ENCODE measurements at places on chromosomes 2 and 18.
A peak's percentile ranks its signal among the peaks of the same experiment; 100 is the strongest.

DNA sequence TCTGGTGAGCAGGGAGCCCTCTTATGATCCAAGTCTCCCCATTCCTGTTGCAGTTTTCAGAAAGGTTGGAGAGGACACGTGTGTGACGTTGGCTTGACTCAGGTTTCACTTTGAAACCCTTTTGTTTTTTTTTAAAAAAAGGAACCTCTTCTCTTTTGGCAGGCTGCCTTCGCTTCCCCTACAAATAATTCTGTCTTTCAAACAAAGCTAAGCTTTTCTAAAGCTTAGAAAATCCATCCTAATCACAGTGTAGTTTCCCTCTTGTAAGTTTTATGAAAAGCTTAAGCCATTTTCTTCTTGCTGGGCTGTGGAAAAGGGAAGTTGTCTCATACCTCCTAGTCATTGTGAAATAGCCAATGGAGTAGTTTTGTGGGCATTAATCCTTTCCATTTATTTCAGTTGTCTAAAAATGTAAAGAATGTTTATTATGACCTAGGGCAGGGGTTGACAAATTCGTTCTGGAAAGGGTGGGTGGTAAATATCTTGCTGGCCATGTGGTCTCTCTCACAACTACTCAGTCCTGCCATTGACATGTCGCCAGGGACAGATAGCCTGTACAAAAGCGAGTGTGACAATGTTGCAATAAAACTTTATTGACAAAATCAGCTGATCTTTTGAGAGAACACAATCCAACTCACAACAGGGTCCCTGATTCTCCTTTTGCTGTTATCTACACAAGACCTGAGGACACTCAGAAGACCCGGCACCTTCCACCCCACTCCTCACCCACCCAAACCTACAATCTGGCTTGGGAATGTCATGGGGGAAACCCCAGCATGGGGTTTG, 878.8 kb downstream of the RNF144A start:
- peak; percentile 54 for DNase-seq

DNA sequence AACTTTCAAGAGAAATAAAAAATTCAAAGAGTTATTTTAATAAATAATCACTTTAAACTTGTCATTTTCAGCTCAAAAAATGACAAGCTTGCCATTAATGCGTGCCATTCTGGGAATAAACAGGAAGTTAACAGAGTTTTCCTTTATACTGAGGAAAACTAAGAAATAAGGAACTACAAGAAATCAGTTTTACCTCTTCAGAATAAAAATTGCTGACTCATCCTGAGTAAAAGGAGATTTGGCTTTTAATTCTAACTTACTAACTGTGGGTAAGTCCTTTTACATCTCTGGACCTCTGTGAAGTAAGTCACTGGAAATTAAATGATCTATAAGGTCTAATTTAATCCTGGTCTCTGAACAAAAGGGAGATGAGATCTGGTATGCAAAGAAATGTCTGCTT, 16.1 kb downstream of the CEBPZ start:
- DNase-seq = no peak

DNA sequence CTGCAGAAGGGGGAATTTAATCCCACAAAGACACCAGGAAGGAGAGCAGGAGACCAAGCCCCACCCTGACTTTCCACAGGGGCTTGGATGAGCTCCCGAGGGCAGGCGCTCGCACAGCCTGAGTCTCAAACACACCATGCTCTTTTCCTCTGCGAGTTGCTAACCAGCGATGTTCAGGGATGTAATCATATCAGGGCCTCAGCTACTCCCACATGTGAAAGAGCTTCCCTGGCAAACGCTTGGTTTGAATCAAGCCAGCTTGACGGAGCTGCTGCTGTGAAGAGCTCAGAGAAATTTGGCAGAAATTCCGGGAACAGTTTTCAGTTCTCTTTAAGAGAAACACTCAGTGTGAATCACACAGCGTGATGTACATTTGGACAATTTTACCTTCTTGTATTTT, 385.8 kb downstream of the GALR1 start:
- no peak for DNase-seq

DNA sequence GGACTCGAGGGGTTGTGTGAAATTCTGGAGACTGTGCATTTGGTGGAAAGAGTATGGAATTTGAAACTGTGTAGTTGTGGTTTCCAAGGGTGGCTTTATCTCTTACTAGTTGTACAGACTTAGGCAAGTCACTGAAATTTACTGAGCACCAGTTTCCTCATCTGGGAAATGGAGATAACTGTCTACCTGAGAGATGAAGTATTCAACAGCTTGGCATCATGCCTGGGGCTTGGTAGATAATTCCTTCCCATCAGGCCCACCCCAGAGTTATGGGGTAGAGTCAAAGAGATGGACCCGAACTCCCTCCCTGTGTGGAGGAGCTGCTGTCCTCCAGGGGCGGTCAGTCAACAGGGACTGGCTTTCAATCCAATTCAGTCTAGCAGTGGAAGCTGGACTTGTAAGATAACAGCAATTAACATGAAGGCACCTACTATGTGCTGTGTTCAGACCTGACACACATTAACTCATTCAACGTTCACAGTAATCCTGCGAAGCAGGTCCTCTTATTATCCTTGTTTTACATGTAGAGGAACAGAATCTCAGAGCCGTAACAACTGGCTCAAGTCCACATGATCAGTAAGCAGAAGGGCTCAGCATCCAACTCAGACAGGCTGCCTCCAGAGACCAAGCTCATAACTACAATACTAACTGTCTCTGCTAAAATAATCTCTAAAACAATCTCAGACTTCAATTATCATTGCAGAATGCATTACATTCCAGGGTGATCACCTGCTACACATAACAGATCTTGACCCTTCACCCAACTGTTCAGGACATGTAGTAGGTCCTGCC, 432.1 kb downstream of the LPIN1 start:
- DNase-seq = no peak

DNA sequence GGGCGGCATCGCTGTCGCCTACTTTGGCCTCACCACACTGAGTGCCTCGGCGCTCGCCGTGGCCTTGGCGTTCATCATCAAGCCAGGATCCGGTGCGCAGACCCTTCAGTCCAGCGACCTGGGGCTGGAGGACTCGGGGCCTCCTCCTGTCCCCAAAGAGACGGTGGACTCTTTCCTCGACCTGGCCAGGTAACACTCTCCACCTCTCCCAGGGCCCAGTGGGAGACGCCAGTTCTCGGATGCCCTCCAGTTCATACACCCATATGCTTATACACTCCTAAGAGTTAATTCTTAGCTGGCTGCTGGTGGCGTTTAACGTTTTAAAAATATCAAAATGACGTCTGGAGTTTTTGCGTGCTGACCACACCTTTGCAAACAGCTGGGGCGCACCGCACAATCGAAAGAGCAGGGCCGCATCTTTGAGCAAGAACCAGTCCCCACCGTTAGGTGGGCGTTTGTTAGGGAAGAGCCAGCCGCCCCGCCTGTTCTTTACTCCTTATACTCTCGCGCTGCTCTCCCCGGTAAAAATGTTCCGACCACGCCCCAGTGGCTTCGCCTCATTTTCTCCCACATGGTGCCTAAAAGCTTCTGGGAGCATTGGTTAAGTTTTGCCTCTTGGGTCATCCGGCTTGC, 899 bp downstream of the SLC1A4 start:
- no peak for DNase-seq

GRCh38 chr2:219452361-219453317, 18.0 kb downstream of the SPEG start:
- no peak for DNase-seq

- no peak for DNase-seq
These were observed 827.1 kb upstream of the FANCL start for GRCh38 chr2:59068255-59068654.

- DNase-seq = no peak
These were observed 366.0 kb upstream of the SLC14A2 start for GRCh38 chr18:45249246-45249661.

DNA sequence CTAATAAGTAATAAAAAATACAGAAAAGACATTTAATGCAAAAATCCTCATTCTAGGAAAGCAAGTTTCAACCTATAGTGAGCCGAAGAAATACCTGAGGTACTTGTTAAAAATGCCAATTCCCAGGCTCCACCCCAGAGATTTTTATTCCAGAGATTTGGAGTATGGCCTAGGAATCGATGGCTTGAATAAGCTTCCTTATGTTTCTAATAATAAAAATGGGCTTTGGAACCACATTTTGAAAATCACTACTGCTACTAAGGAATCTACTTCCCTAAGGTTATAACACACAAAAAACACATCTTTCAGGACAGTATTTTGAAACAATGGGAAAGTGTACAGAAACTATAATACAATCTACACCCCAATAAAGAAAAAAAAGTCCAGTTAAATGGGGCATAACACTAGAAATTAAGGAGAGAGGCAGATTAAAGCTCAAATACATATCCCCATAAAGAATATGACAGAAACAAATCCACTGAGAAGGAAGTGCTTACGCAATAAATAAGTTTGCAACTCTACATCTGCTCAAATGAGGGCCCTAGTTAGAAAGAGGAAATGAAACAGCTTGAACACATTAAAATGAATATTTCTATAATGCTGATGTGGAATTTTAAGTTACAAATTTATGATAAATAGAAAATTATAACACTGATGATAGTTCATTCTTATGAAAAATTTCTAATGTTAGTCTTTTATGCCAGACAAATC, 103.7 kb downstream of the EPB41L3 start:
- DNase-seq = no peak

- DNase-seq = no peak
These were observed 35.2 kb downstream of the SKA1 start for GRCh38 chr18:50410008-50410407.

DNA sequence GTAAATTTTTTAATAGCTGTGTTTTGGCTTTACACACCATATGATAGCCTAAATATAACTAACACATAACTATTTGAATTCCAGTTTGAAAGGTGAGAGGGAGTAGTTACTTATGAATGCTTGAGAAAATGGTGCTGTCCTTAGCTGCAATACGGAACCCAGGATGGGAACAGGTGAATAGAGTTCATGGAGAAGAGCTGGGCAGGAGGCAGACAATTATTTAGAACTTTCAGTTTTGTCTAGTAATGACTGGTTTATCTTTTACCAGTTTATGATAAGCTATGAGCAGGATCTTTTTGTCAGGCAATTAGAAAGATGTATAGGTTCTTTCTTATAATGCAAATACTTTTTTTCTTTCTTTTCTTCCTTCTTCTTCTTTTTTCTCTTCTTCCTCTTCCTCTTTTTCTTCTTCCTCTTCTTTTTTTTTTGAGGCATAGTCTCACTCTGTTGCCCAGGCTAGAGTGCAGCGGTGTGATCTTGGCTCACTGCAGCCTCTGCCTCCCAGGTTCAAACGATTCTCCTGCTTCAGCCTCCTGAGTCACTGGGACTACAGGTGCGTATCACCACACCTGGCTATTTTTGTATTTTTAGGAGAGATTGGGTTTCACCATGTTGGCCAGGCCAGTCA, 25.9 kb downstream of the UBR3 start:
- DNase-seq = no peak

- no peak for DNase-seq
These were observed 148.1 kb downstream of the ZNF407 start for GRCh38 chr18:74745633-74746403.

DNA sequence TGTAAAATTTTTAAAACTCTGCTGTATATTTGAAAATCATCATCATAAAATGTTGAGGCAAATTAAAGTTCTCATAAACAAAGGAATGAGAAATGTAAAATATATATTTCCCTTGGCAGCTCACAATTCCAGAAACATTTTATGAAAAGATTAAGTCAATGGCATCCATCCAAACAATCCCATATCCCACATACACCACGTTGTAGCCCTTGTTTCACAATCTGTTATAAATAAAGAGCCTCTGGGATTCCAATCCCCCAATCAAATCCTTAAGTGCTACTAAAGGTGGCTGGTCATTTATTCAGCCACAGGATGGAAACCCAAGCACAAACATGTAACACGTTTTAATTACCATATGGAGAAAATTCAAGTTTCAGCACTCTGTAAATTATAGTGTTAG, 51.7 kb downstream of the GFPT1 start:
- no peak for DNase-seq

DNA sequence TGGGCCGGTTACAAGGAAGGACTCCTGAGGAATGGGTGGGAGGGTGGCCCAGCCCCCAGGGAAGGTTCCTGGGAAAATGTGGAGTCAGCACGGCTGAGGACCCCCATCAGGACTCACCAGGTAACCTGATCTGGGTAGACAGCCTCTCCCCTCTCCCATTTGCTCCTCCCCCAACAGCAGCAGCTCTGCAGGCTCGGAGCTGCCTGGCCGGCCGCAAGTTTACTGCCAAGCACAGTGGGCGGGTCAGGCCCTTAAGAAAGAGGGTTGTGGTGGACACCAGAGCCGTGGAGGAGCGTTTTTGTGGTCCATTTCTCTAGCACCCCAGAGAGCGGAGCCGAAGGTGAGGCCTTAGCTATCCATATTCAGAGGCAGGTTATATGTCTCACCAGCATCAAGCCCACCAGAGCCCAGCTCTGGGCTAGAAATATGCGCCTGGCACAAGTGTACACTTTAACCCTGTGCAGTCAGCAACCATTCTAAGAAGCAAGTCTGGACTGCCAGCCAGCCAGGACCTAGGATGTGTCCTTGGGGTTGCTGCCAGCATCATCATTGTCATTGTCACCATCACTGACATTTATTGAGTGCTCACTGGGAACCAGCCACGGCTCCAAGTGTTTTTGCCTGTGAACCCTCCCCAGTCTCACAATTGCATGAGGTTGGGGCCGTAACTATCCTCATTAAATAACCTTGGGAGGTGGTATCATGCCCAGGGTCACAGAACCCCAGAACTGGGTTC, 190.1 kb downstream of the KLHL29 start:
- no peak for DNase-seq

- DNase-seq = no peak
These were observed 20.3 kb downstream of the CABLES1 start for GRCh38 chr18:23155537-23155936.

DNA sequence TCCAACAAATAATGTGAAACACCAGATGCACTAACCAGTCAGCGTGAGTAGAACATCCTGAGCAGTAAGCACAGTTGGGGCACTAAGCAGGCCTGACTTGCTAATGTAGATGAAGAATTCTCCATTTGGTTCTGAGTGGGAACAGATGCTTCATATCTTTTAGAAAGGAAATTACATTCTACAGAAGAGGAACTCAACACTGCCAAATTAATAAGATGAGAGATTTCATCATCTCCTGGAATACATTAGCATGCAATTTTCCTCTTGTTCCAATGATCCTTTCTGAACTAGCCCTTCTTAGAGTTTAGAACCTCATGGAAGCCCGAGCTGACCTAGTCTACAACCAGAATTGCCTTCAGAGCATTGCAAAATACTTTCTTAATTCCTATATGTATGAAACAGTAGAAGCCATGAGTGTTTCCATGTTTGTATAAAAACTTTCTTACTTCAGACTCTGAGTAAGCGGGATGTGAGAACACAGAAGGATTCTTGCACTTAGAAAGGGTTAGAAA, 34.8 kb downstream of the COL5A2 start:
- DNase-seq = no peak
